ENCODE measurements at places on chromosomes 12 and 14. TPM values are rescaled to one million over a fixed set of nuclear protein-coding genes. Genes with fewer than 3 reads are reported as not detected.
A peak's percentile ranks its signal among the peaks of the same experiment; 100 is the strongest.

MYO1A gene
- 1.3 TPM for total RNA-seq

RCOR1 gene
- 24.7 TPM for total RNA-seq

FAM90A1 gene
- total RNA-seq: 0.10 TPM

RIPK3 gene
- 28.6 TPM for total RNA-seq

CCDC177 gene
- total RNA-seq: not detected

CISTR gene
- not detected for total RNA-seq

DNAJC22 gene
- not detected for total RNA-seq

GRCh38 chr12:93366422-93366821 lies 11.3 kb upstream of the NUDT4 start:
- no peak for DNase-seq
- H3K4me3 ChIP-seq: no peak overlapping the region
- H3K27ac ChIP-seq: no peak overlapping the region
- H3K4me1 ChIP-seq: peaks cover 35% of the 10 kb centered on the region
- no peaks in the 10 kb centered on the region for H3K27me3 ChIP-seq

GRCh38 chr12:10184261-10184843 lies 5.5 kb downstream of the TMEM52B start:
- H3K36me3 ChIP-seq: no peaks in the 10 kb centered on the region
- H3K4me3 ChIP-seq: no peak overlapping the region
- H3K4me1 ChIP-seq: peaks cover 2% of the 10 kb centered on the region
- no peak overlapping the region for H3K27ac ChIP-seq

GRCh38 chr14:34179727-34180126 lies 228.9 kb upstream of the EGLN3 start:
- H3K4me3 ChIP-seq: no peak overlapping the region
- no peak overlapping the region for H3K27ac ChIP-seq
- H3K27me3 ChIP-seq: peaks cover 5% of the 10 kb centered on the region
- H3K4me1 ChIP-seq: no peaks in the 10 kb centered on the region

DNA sequence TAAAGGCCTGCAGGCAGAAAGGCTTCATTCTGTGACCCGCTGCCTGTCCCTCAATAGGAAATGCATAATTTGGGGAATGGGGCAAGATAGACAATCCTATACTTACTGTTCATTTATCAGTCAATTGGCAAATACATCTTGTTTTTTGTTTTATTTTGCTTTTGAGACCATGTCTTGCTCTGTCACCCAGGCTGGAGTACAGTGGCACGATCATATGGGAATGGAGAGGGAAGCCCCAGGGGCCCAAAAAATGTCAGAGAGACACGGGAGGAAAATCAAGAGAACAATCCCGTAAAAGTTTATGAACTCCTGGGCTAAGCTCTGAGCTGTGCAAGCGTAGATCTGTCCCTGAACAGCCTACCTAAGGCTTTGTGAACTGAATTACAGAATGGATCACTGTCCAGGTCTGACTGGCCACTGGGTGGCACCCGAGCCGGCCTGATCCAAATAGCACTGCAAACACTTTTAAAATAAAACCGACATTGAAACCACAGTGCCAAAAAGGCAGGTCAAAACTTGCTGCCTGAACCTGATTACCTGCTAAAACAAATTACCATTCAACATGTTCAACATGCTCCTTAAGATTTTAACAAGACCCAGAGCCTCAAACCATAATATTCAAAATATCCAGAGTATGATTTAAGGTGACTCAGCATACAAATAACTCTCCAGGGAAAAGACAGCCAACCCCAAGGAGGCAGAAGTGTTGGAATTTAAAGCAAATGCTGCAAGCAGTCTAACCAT lies 11.8 kb downstream of the COPS7A start:
- DNase-seq: peak; percentile 68
- H3K4me1 ChIP-seq: peaks cover 10% of the 10 kb centered on the region
- peaks cover 8% of the 10 kb centered on the region for H3K36me3 ChIP-seq

DNA sequence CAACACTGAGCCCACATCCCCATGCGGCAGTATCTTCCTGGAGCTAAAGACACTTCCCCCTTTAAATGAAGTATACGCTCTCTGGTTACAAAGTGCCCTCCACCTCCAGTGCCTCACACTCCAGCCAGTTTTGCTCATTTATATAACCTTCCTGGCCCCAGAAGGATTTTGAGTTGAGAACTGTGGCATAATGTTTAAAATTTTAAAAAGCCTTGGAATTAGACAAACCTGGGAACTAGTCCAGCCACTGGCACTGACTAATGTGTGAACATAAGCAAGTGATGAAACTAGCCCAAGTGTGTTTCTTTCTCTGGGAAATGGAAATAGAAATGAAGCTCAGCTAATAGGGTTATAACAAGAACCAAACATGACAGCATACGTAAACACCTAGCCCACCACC lies 723.7 kb upstream of the USP15 start:
- no peak for DNase-seq
- no peaks in the 10 kb centered on the region for H3K27me3 ChIP-seq
- no peak overlapping the region for H3K27ac ChIP-seq
- H3K36me3 ChIP-seq: no peaks in the 10 kb centered on the region
- H3K4me3 ChIP-seq: no peak overlapping the region

- H3K4me3 ChIP-seq: no peak overlapping the region
- H3K36me3 ChIP-seq: peaks cover 58% of the 10 kb centered on the region
- no peak for DNase-seq
- peaks cover 19% of the 10 kb centered on the region for H3K4me1 ChIP-seq
- no peaks in the 10 kb centered on the region for H3K27me3 ChIP-seq
Observed at GRCh38 chr12:54349036-54349435, 15.2 kb downstream of the GPR84 start.

DNA sequence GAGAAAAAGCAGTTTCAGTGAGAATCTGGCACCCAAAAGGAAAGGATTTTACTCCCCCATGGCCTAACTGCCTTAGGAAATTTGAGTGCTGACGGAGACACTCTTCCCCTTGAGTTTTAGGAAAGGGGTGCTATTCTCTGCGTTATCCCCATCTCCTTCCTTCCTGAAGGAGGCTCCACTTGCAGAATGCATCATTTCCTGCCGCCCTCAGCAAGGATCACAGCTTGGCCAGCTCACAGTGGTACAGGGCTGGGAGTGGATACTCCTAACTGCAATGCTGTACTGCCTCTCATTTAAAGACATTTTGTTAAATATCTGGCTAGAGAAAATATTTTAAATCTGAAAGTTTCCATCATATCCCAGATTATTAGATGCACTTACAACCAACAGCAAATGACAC lies 33.0 kb downstream of the RDH12 start:
- H3K4me1 ChIP-seq: no peaks in the 10 kb centered on the region
- no peak for DNase-seq
- no peak overlapping the region for H3K27ac ChIP-seq
- H3K36me3 ChIP-seq: no peaks in the 10 kb centered on the region
- H3K4me3 ChIP-seq: no peak overlapping the region

- H3K4me1 ChIP-seq: peaks cover 9% of the 10 kb centered on the region
- no peaks in the 10 kb centered on the region for H3K27me3 ChIP-seq
- H3K27ac ChIP-seq: no peak overlapping the region
Observed at GRCh38 chr12:68977335-68977734, 44.4 kb upstream of the CPM start.

GRCh38 chr12:57111031-57111734 lies at the start of gene STAT6:
Gene STAT6, minus strand, starts transcription at chr12:57111362. Its CDS starts 3,084 bp downstream, at chr12:57108278.
- peaks cover 53% of the 10 kb centered on the region for H3K4me1 ChIP-seq
- H3K27me3 ChIP-seq: no peaks in the 10 kb centered on the region
- peak within 1 kb of the TSS; percentile 95 for H3K27ac ChIP-seq
- DNase-seq: peak; percentile 94
- peaks cover 34% of the 10 kb centered on the region for H3K36me3 ChIP-seq
- peak within 1 kb of the TSS; percentile 91 for H3K4me3 ChIP-seq

GRCh38 chr12:39145175-39145999 lies 240.0 kb upstream of the CPNE8 start:
- peaks cover 15% of the 10 kb centered on the region for H3K27me3 ChIP-seq
- H3K4me3 ChIP-seq: peak overlapping the region; percentile 7
- H3K27ac ChIP-seq: no peak overlapping the region
- no peaks in the 10 kb centered on the region for H3K4me1 ChIP-seq
- DNase-seq: peak; percentile 47
